ENCODE measurements at places on chromosomes 3 and 15.

- DNase-seq, result no peak
These were observed 28.2 kb downstream of the NBEAL2 start for GRCh38 chr3:47007482-47008233.

DNA sequence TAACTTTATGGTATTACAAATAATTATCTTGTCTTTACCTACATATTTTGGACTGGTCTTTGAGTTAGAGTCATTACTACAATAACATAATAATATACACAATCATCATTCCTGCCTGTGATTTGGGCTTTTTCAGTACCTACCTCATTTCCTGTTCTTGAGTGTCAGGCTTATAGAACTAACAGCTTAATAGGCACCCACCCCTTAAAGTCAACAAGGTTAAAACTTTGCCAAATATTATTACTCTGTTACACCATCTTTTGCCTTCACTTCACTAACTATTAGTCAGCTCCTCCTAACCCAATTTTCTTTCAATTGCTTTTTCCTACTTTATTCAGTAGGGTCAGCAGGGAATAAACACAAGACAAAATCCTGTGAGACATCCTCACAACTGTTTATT, 488.7 kb upstream of the AGTR1 start:
- DNase-seq, result no peak

- DNase-seq, result no peak
These were observed 91.4 kb upstream of the NLGN1 start for GRCh38 chr3:173306110-173306509.

DNA sequence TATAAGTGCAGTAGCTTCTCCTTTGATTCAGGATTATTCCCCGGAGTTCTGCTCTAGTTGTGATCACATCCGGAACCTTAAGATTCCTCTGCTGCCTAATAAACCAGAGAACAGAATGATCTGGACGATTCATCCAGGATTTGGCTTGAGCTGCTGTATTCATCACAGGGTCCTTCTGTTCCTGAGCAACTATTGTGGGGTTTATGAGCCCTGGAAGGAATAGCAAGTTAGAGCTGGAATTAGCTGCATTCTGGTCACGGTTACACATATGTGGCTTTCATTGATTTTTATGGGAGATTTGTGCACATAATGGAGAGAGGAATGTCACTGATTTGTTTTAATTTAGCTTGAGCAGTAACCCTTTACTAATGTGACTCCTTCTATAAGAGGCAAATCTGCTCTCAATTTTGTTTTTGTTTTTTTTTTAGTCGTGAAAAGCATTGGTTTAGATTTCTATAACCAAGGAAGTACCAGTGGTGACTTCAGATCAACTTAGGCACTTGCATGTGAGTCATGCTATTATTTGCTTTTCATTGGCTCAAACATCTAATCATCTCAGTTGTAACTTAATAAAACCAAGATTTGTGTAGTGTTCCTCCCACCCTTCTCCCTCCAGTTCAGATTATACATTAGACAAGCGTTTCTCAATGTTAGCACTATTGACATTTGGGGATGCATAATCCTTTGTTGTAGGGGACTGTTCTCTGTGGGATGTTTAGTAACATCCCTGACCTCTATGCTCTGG, 148.5 kb downstream of the OTOL1 start:
- no peak for DNase-seq

GRCh38 chr3:146404436-146404835, 64.9 kb downstream of the PLSCR2 start:
- DNase-seq, result no peak

All from activated CD4-positive, alpha-beta T cell treated with anti-CD3 and anti-CD28 coated beads, Interleukin-2, amount 50 U/mL, for 24 hours (primary cell).